Activated CD4-positive, alpha-beta T cell treated with anti-CD3 and anti-CD28 coated beads, Interleukin-2, amount 50 U/mL, for 48 hours (primary cell): ENCODE measurements at places on chromosomes 13 and 19.

- no peak for DNase-seq
These were observed 857 bp upstream of the MAP2K7 start for GRCh38 chr19:7902796-7903243.

- DNase-seq = peak; percentile 95
These were observed at the start of gene PRKD2 for GRCh38 chr19:46717034-46717715. TSS of gene PRKD2 (minus strand) at chr19:46717114. CDS start at chr19:46716370, 744 bp downstream.

GRCh38 chr13:56247692-56248091, 893.0 kb upstream of the PRR20A start:
- DNase-seq = no peak

- no peak for DNase-seq
These were observed 2118.0 kb downstream of the PCDH9 start for GRCh38 chr13:65112123-65112522.

GRCh38 chr19:38705197-38706019, 38.9 kb downstream of the CAPN12 start:
- DNase-seq = no peak

- DNase-seq = no peak
These were observed 119.3 kb upstream of the GJB6 start for GRCh38 chr13:20351281-20352022.

- DNase-seq = no peak
These were observed 16.5 kb upstream of the ATP8B3 start for GRCh38 chr19:1828279-1829238.

- no peak for DNase-seq
These were observed 70.7 kb upstream of the MYCBP2 start for GRCh38 chr13:77397636-77398035.

GRCh38 chr13:42794577-42795275, 13.3 kb downstream of the FAM216B start:
- no peak for DNase-seq

DNA sequence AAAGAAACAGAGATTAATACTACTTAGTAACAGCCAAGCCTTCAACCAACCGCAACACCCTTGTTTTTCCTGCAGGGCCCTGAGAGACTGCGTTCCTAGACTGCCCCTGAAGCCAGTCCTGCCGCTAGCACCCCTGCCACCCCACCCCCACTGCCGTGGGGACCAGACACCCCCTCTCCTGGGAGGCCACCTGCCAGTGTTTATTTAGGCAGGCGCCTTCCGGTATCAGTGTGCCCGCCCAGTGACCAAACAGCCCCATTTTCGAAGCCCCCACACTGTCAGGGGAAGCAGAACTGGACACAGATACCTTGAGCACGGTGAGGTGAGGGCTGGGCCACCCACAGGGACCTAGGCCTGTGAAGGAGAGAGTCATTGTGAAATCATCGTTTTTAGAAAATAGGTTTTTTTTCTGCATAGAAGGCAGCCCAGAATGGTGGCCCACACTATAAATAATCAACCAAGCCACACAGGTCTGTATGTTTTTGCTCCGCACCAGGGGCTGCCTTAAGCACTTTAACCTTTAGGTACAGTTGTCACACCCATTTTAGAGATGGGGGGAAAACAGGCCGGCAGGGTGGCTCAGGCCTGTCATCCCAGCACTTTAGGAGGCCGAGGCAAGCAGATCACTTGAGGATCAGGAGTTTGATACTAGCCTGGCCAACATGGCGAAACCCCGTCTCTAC, 3.5 kb upstream of the TLE5 start:
- DNase-seq = no peak

- DNase-seq = peak; percentile 22
These were observed 10.4 kb downstream of the GJB2 start for GRCh38 chr13:20182231-20182846.

DNA sequence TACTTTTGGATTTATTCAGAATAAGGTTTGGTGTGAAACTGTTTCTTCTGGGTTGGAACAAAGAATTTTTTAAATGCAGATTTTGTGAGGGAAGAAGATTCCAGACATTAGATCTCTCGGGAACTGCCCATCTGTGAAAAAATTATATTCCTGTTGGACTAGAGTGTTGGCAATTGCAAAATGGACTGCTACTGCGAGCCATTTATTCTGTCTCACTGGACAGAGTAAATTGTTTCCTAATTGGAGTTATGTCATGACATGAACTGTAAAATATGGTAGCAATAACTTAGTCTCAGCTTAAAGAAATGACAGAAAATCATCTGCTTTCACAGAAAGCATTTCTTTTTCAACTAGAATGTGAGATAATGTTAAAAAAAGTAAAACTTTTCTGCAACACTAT, 86.0 kb upstream of the MYCBP2 start:
- DNase-seq = no peak

- no peak for DNase-seq
These were observed 529.3 kb upstream of the SPRY2 start for GRCh38 chr13:80870186-80870585.

GRCh38 chr19:33211794-33212435, 13.7 kb downstream of the SLC7A10 start:
- DNase-seq = no peak

DNA sequence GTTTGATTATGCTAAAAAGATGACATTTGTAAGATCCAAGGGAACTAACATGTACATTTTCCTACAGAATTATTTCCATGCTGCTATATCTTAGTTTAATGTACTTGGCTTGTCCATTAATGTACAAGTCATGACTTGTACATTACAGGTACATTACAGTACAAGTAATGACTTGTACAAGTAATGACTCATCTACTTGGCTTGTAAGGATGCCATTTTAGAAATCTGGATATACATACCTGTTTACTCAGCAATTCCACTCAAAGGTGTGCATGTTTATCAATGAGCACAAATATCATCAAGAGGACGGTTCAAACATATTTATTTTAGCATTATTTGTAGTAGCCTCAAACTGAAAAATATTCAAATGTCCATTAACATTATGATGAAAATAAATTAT, 87.0 kb upstream of the TRPC4 start:
- no peak for DNase-seq

DNA sequence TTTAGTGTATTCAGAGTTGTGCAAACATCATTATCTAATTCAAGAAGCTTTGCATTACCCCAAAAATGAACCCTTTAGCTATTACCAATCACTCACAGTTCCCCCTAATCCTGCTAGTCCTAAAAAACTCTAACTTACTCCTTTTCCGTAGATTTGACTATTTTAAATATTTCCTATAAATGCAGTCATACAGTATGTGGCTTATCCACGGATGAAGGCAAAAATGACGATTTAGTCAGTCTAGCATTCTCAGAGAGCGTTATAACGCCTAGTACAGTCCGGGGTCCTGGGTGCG, 587 bp upstream of the ZNF383 start:
- no peak for DNase-seq

- no peak for DNase-seq
These were observed 8.5 kb downstream of the DBP start for GRCh38 chr19:48628486-48629296.

GRCh38 chr13:38875186-38875875, 115.3 kb downstream of the STOML3 start:
- no peak for DNase-seq

- no peak for DNase-seq
These were observed 673.8 kb downstream of the PCDH9 start for GRCh38 chr13:66556306-66556705.

GRCh38 chr13:109647053-109647452, 139.3 kb downstream of the IRS2 start:
- DNase-seq = no peak

GRCh38 chr19:33878910-33879810, 82.5 kb downstream of the KCTD15 start:
- no peak for DNase-seq

- peak; percentile 69 for DNase-seq
These were observed 5.6 kb downstream of the APC2 start for GRCh38 chr19:1455336-1456120.

DNA sequence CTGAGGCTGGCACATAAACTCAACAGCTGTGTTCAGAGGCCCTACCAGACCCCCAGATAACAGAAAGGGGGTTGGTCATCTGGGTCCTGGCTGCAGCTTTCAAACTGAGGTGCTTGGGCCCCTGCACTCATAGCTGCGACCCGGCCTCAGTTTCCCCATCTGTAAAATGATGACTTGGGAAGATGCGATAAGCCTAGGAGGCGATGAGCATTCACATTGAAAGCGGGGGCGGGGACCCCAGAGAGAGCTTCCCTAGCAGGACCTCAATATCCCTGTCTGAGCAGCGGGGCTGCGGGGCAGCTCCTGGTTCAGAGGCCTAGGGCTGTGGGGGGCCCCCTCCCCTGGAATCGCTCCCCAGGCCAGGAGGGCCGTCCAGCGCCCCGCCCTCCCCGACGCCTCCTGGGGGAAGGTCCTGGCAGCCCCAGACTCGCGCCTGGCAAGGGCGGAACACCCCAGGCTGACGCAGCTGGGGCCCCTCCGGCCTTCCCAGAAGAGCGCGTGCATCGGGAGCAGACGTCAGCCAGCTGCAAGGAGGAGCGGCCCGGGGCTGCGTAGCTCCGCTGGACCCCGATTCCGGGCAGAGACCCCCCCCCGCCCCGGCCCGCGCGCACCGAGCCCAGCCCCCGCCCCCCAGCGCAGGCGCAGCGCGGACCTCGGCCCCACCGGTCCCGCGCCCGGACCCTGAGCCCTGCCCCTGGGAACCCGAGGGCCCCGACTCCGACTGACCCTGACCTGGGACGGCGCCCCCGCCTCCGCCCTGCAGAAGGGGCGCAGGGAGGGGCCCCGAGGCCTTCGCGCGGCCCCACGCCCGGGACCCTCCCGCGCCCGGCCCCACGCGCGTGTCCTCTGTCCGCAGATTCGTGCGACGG, 3.5 kb downstream of the FSTL3 start:
- peak; percentile 60 for DNase-seq

- peak; percentile 62 for DNase-seq
These were observed 1.7 kb downstream of the ATP13A1 start for GRCh38 chr19:19661675-19662251.

DNA sequence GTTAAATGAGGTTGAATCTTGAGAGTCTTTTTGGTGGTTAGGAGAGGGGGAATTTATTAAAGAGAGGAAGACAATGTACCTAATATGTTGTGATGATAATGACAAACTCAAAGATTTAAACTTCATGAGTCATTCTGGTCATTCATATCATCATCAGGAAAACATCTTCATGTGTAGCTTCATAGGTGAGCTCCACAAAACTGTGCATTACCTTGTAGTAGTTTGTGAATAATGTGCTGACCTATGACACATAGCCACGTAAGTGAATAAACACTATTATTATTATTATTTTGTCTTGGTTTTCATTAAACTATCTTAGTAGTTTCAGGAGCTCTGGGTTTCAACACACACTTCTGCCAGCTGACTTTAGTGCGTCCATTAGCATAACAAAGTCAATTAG, 997 bp upstream of the GPC6 start:
- DNase-seq = no peak

- no peak for DNase-seq
These were observed 146.4 kb upstream of the VSTM2B start for GRCh38 chr19:29379257-29380021.

DNA sequence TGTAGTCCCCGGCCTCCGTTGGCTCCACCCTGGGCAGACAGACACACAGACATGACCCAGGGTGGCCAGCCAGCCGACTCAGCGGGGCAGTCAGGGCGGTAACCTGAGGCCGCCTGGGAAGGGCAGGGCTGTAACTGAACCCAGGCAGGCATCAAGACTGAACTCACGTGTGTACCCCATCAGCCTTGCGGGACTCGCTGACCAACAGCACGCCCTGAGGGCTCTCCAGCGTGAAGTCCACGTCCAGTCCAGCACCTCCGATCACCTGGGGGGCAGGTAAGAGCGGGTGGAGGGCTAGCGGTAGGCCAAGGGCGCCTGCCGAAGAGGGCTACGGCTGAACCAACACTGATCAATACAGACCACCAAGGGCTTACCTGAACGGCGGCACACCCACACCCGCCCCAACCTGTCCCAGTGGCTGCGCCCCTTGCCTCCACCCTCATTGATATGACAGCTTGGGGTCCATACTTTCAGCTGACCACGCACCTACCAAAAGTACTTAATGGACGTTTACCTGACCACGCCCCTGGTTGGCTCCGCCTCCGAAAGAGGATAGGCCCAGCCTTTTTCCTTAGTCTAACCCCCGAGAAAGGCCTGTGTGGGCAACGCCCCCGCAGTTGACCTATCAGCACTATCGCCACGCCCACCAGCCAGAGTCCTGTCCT, 791 bp downstream of the TMED1 start:
- no peak for DNase-seq

- DNase-seq = no peak
These were observed 112.3 kb downstream of the MIPEP start for GRCh38 chr13:23776698-23777574.

- DNase-seq = no peak
These were observed 17.8 kb upstream of the LGALS16 start for GRCh38 chr19:39637891-39638290.

DNA sequence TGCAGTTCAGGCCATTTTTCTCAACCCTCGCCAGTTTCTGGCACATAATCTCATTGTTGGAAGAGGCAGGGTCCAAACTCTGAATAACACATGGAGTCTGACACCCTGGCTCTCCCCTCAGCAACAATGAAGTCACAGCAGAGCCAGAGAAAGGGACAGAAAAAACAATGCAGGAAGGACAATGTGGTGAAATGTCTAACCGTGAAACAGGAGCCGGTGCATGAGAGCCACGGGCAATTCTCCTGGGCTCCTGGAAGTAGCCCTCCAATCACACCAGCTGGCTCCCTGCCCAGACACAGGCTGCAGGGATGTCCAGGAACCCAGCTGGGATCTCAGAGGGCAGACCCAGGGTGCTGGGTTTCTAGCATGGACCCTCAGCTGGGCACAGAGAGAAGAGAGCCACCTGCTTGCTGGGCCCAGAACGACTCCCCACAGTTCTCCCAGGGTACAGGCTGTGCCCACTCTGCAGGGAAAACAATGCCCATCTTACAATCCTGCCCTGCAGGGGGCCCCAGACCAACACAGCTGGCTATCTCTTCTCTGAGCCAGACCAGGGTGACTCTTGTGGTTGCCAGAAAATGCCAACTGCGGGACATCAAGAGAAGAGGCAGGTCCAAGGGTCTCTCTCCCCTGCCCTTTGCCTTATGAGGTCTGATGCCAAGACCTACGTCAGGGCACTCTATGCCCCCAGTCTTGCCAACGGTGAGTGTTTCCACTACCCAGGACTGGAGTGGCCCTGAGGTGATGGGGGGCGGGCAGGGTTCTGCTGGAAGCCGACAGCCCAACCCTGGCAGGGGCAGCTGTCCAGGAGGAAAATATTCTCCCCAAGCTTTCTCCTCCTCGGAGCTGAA, 64.5 kb downstream of the CEBPG start:
- DNase-seq = no peak

- DNase-seq = no peak
These were observed 23.5 kb downstream of the VWA8 start for GRCh38 chr13:41937388-41937787.

- no peak for DNase-seq
These were observed 39.2 kb upstream of the CYP2A7 start for GRCh38 chr19:40921005-40921897.
